Bronchus fibroblast of lung (primary cell): ENCODE measurements at places on chromosomes 16 and 17. TPM values are rescaled to one million over a fixed set of nuclear protein-coding genes. Genes with fewer than 3 reads are reported as not detected.

KRTAP2-2 gene
- not detected in 2 replicates for total RNA-seq

STAC2 gene
- total RNA-seq = 0.15 TPM in 1 of 2 replicates, not detected in the other

KRT33A gene
- total RNA-seq = not detected in 2 replicates

CCT6B gene
- total RNA-seq = 0.15 and 0.17 TPM in 2 replicates

SSH2 gene
- 5.4 and 6.2 TPM in 2 replicates for total RNA-seq

PMM2 gene
- total RNA-seq = 20.5 and 26.2 TPM in 2 replicates

PHKB gene
- total RNA-seq = 20.7 and 22.9 TPM in 2 replicates

NUP85 gene
- total RNA-seq = 44.4 and 47.2 TPM in 2 replicates

CD300H gene
- not detected in 2 replicates for total RNA-seq

TRIM47 gene
- 12.8 and 15.1 TPM in 2 replicates for total RNA-seq

USH1G gene
- total RNA-seq = not detected in 2 replicates

CA4 gene
- total RNA-seq = not detected in 2 replicates

PIRT gene
- not detected in 2 replicates for total RNA-seq

CDH3 gene
- total RNA-seq = under 0.01 and 0.17 TPM in 2 replicates

TMC8 gene
- 0.17 TPM in 1 of 2 replicates, not detected in the other for total RNA-seq

KRTAP4-3 gene
- total RNA-seq = not detected in 2 replicates

TNP2 gene
- not detected in 2 replicates for total RNA-seq

UNC13D gene
- total RNA-seq = 0.84 and 1.5 TPM in 2 replicates

GSDMA gene
- total RNA-seq = not detected in 2 replicates

KRT36 gene
- total RNA-seq = not detected in 2 replicates

KRTAP4-6 gene
- total RNA-seq = not detected in 2 replicates

SMIM36 gene
- not detected in 2 replicates for total RNA-seq

SHBG gene
- 0.15 and 0.84 TPM in 2 replicates for total RNA-seq

AXIN2 gene
- total RNA-seq = 1.0 and 1.2 TPM in 2 replicates

SMTNL2 gene
- total RNA-seq = 0.15 TPM in 1 of 2 replicates, not detected in the other

GDPD1 gene
- total RNA-seq = 0.45 and 0.50 TPM in 2 replicates

NUDT21 gene
- total RNA-seq = 52.3 and 58.8 TPM in 2 replicates

ARL5C gene
- not detected in 2 replicates for total RNA-seq

STH gene
- total RNA-seq = not detected in 2 replicates

ATMIN gene
- 18.7 and 21.4 TPM in 2 replicates for total RNA-seq

EVPL gene
- not detected in 2 replicates for total RNA-seq

SLC2A4 gene
- total RNA-seq = 0.15 and 1.0 TPM in 2 replicates

C17orf50 gene
- not detected in 2 replicates for total RNA-seq

TRIM25 gene
- 23.2 and 24.4 TPM in 2 replicates for total RNA-seq

CCL23 gene
- not detected in 2 replicates for total RNA-seq

KRTAP1-1 gene
- total RNA-seq = not detected in 2 replicates

TAX1BP3 gene
- 287 and 309 TPM in 2 replicates for total RNA-seq

KCNH4 gene
- total RNA-seq = under 0.01 TPM in 1 of 2 replicates, not detected in the other

SSTR5 gene
- total RNA-seq = not detected in 2 replicates

HBA1 gene
- not detected in 2 replicates for total RNA-seq

NTN3 gene
- total RNA-seq = 0.15 and 0.34 TPM in 2 replicates

RND2 gene
- 0.45 and 0.50 TPM in 2 replicates for total RNA-seq

NATD1 gene
- total RNA-seq = 3.2 and 3.6 TPM in 2 replicates

BCO1 gene
- total RNA-seq = not detected in 2 replicates

MPHOSPH6 gene
- 19.2 and 35.5 TPM in 2 replicates for total RNA-seq

TVP23A gene
- total RNA-seq = under 0.01 TPM in 1 of 2 replicates, not detected in the other

FOXL1 gene
- total RNA-seq = 20.4 and 23.4 TPM in 2 replicates

KRT39 gene
- total RNA-seq = not detected in 2 replicates

TBC1D3K gene
- not detected in 2 replicates for total RNA-seq

MT1F gene
- total RNA-seq = 0.15 TPM in 1 of 2 replicates, not detected in the other

CORO6 gene
- 1.8 and 2.2 TPM in 2 replicates for total RNA-seq

TERB1 gene
- total RNA-seq = not detected in 2 replicates

ASGR2 gene
- not detected in 2 replicates for total RNA-seq

EPX gene
- not detected in 2 replicates for total RNA-seq

KAT8 gene
- total RNA-seq = 40.9 and 41.2 TPM in 2 replicates
